ENCODE measurements at places on chromosomes 11 and 22. TPM values are rescaled to one million over a fixed set of nuclear protein-coding genes. Genes with fewer than 3 reads are reported as not detected.

MMP11 gene
- 7.8 TPM for total RNA-seq

IGLL5 gene
- total RNA-seq = not detected

GRAP2 gene
- total RNA-seq = 0.52 TPM

CARD10 gene
- 16.5 TPM for total RNA-seq

PCSK7 gene
- 28.4 TPM for total RNA-seq

DNA sequence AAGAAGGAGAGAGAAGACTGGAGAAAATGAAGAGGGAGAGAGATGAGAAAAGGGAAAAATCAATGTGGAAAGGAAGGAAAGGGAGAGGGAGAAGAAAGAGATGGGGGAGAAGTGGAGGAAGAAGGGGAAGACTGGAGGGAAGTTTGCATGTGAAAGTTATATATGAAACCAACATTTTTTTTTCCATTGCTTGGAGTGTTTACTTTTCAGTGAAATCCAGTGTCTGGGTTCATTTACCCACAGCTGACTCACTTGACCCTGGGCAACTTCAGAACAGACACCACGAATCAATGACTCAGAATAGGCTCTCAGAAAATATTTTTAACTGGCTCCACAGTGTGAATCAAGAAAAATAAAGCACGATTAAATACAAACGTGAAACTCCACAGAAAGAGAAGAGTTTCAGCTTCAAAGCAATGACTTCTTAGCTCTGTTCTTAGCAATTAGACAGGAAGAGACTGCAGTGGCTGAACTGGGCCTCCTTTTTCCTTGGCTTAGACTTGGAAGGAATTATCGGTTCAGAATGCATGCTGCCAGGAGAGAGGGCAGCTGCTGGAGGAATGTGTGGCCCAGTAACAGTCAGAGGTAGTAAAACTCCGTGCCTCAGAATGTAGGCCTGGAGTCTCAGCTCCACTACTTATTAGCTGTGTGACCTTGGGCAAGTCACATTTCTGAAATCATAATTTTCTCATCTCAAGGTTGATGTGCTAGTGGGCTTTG, 237.5 kb downstream of the MIAT start:
- no peak for DNase-seq

DNA sequence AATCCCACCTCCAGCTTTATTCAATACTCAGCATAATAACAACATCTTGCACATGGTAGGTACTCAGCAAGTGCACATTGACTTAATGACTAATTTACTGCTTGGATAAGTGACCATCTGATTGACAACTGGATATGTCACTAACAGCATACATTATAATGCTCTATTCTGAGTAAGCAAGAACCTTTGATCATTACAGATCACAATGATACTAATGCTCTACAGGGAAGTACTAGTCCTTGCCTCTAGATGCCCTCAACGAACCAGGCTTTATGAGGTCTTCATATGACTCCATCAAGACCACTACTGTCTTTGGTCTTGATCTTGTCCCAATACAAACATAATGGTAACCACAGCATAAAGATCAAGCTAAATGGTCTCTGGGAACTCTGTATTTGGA, 167.6 kb upstream of the MTMR2 start:
- no peak for DNase-seq

RAG2 gene
- not detected for total RNA-seq
